ENCODE measurements at places on chromosomes 6 and 20. TPM values are rescaled to one million over a fixed set of nuclear protein-coding genes. Genes with fewer than 3 reads are reported as not detected.

SRMS gene
- not detected for total RNA-seq

CSTF1 gene
- 35.3 TPM for total RNA-seq

FNDC1 gene
- total RNA-seq: not detected

COX4I2 gene
- total RNA-seq: not detected

CNR1 gene
- under 0.01 TPM for total RNA-seq

SCRT2 gene
- not detected for total RNA-seq

MUC21 gene
- total RNA-seq: not detected

WFDC12 gene
- not detected for total RNA-seq

JPH2 gene
- total RNA-seq: 0.13 TPM

ITPR3 gene
- 17.8 TPM for total RNA-seq

HCRTR2 gene
- not detected for total RNA-seq

PTGIS gene
- total RNA-seq: 0.13 TPM

ZNF311 gene
- 0.13 TPM for total RNA-seq

FKBP1C gene
- 3.1 TPM for total RNA-seq

SIRPB1 gene
- 1.3 TPM for total RNA-seq

PABPC1L gene
- 0.64 TPM for total RNA-seq

BEND6 gene
- under 0.01 TPM for total RNA-seq

CD93 gene
- total RNA-seq: 101 TPM
